Activated naive CD8-positive, alpha-beta T cell treated with anti-CD3 and anti-CD28 coated beads, Interleukin-2, amount 10 ng/mL, durations not matched to agents 7 days and 5 days (primary cell): ENCODE measurements at places on chromosomes 7 and 10. TPM values are rescaled to one million over a fixed set of nuclear protein-coding genes. Genes with fewer than 3 reads are reported as not detected.

SLC25A13 gene
- 9.1 TPM for total RNA-seq

CLDN4 gene
- total RNA-seq: 0.17 TPM

- no peak for DNase-seq
Observed at GRCh38 chr7:77328669-77329068, 87.5 kb downstream of the GSAP start.

- no peak for DNase-seq
Observed at GRCh38 chr7:126755381-126755780, 497.4 kb downstream of the GRM8 start.

GRCh38 chr7:99078416-99078815 is 65.5 kb downstream of the SMURF1 start:
- DNase-seq: no peak

DNA sequence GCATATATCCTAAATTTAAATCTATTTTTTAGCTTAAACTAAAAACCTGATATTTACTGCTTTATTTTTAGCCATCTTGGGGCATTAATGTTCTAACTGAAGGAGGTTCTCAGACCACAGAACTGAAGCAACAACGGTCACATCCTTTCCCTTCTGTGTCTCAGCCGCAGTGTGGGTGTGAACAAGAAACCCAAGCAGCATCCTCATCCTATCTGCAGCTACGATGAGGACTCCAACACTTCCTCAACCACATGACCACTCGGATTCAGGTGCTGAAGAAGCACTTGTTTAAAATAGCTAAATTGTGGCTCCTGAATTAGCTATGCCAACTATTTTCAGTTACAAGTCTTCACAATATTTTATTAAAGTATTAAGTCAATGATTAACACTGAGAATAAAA is 5.3 kb downstream of the ESYT2 start:
- DNase-seq: no peak

GRCh38 chr10:80168162-80168511 is 35.6 kb downstream of the PLAC9 start:
- no peak for DNase-seq

GRCh38 chr7:3579638-3580219 is 278.7 kb downstream of the SDK1 start:
- DNase-seq: no peak

- DNase-seq: no peak
Observed at GRCh38 chr10:21217107-21217506, 308.4 kb downstream of the SKIDA1 start.

- DNase-seq: no peak
Observed at GRCh38 chr7:10128748-10129147, 844.9 kb upstream of the PHF14 start.

DNA sequence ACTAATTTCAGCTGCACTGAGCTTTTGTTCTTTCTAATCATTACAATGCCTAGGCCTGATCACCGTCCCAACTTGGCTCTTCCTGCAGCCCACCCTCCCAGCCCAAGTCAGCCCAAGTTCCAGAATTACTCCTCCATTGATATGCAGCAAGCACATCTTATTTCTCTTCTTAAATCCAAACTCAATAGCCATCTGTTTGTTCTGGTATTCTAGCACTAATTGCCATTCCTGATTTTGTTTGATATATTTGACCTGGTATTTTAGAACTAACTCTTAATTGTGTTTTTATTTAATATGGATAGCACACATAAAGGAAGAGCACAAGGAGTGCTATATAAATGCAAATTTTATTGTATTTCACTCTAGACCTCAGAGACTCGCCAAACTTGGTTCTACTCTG is 241.2 kb downstream of the SKIDA1 start:
- DNase-seq: no peak

DNA sequence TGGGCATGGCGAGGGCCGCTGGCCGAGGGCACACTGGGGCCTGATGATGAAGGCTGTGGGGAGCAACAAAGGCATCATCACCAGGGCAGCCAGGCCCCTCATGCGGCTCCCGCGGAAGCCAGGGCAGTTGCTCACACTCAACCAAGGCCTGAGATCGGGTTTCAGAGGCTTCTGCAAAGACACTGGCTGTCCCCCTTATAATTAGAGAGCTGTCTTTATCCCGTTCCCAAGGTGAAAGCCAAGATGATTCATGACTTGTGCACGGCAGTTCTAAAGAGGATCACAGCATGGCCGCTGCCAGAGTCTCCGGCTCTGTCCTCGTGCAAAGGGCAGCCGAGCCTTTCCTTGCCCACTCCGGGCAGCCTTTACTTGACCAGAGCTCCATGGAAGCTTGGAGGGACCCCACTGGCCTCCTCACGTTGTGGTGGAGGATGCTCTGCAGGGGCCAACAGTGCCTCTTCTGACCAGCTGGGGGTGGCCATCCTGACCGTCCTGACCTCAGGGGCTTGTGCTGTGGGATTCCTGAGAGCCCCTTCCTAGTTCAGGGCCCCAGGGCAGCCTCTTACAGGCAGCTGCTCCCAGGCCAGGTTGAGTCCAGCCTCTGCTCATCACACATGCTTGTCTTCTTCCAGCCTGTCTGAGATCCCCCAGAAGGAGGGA is 82.3 kb downstream of the PRKAG2 start:
- no peak for DNase-seq
